ENCODE measurements at places on chromosomes 2 and 18. TPM values are rescaled to one million over a fixed set of nuclear protein-coding genes. Genes with fewer than 3 reads are reported as not detected.

PLB1 gene
- total RNA-seq: 1.8 TPM

LRRC30 gene
- not detected for total RNA-seq

PLA2R1 gene
- total RNA-seq: 8.3 TPM

DDX18 gene
- total RNA-seq: 37.2 TPM

KDM3A gene
- 20.5 TPM for total RNA-seq

GAL3ST2 gene
- not detected for total RNA-seq

CYP26B1 gene
- total RNA-seq: 0.51 TPM

All from fibroblast of lung (primary cell).